ENCODE measurements at places on chromosomes 1 and 21.

DNA sequence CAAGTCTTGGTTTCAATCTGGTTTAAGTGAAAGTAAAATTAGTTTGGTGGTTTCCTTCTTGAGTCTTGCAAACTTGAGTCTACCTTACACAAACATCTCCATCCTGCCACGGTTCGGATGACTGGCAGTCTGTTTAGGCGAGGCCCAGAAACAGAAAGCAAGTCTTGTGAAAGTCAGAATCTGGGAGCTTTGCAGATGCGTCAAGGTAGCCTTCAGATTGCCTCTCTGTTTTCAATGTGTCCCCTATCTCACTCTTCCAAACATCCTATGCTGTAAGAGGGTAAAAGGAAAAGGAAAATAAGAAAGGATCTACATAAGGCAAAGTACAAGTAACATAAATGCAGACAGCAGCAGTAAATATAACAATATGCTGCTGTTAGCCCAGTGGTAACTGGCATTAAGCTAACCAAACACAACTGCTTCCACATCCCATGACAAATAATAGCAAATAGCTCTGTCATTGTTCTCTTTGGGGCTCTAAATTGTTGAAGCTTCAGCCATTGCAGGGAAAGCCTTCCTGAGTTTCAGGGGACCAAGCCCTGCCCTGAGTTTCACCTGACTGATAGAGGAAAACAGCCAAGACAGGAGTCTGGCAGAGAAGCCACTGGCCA is 26.2 kb upstream of the C1orf105 start:
- no peak for DNase-seq

GRCh38 chr1:202836623-202837403 is 26.1 kb downstream of the PCAT6 start:
- DNase-seq, result no peak

DNA sequence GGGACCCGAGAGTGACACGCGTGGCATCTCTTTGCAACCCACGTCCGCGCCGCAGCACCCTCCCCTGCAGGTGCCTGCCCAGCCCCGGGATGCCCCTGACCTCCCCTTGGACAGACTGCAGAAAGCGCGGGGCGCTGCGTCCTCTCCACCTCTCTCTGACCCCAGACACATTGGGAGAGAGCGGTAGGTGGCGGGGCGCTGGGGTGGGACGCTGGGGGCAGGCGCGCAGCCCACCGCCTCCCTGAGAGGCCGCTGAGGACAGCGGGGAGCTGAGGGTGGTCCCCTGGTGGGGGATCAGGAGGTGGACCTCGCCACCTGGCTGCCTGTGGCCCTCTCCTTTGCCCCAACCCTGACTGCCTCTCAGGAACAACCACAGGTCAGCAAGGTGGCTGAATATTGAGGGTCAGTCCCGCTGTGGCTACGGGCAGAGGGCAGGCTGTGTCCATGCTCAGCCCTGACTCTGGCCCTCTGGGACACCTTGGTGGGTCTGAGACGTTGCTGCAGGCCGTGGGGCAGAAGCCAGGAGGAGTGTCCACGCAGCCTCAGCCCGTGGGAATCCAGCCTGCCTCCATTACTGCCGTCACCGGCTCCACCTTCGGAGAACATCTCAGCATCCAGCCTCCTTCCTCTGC is 761 bp upstream of the UBE2J2 start:
- DNase-seq, result no peak

DNA sequence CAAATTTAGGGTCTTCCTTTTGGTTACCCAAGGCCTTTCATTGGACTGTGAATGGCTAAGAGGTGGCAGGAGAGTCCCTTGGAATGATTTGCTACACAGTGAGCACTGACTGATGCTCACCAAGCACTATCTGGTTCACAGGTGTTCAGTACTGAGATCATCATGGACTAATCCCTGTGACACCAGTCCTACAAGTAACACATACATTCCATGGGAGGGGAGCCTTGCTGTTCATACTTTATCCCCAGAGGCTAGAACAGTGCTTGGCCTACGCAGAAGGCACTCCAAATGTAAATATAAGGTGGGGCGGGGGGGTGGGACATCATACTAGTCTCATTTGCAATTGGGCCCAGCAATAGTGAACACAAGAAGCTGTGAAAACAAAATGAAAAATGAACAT is 20.5 kb upstream of the TMEM200B start:
- DNase-seq, result no peak

- no peak for DNase-seq
Measured at GRCh38 chr1:169259816-169260215, 107.8 kb downstream of the NME7 start.

- DNase-seq, result no peak
Measured at GRCh38 chr1:42524330-42524729, 61.2 kb downstream of the CCDC30 start.

- no peak for DNase-seq
Measured at GRCh38 chr1:203271962-203272632, 33.2 kb upstream of the BTG2 start.

DNA sequence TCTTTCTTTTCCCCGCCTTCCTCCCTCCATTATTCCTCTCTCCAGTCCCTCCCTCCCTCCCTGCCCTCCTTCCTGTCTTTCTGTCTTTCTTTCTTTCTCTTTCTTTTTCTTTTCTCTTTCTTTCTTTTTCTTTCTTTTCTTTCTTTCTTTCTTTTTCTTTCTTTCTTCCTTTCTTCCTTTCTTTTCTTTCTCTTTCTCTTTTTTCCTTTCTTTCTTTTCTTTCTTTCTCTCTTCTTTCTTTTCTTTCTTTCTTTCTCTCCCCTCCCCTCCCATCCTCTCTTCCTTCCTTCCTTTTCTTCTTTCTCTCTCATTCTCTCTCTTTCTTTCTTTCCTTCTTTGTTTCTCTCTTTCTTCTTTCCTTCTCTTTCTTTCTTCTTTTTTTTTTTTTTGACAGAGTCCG is 402.2 kb upstream of the PLXNA2 start:
- DNase-seq, result no peak

DNA sequence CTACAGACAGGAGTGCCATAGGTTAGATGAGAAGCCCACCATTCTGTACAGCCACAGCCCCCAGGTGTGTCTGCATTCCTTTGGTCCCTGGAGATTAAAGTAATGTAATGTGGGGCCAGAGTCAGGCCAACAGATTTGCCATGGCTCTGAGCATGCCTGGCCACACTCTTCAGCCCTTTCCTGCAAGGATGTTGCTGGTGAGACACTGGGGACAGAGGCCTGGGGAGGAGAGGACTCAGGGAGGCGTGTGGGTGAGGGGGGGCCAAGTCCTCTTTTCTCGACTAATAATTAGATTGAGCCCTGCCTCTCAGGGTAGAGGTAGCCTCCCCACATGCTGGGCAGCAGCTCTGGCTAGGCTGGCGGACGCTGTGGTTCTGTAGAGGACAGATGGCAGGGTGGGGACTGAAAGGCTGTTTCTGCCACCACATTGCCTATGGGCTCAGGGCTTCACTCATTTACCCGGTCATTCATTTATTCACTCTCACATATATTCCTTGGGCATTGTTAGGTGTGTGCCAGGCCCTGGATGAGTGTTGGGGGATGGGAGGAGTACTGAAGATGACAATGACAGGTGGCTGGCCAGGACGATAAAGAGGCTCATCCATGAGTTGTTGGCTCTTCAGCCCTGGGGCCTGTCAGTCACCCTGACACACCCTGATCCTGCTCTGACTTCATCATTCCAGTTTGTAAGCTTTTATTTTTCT is 7.1 kb upstream of the PRCC start:
- DNase-seq, result no peak

- no peak for DNase-seq
Measured at GRCh38 chr1:224095867-224096266, 18.0 kb upstream of the FBXO28 start.

DNA sequence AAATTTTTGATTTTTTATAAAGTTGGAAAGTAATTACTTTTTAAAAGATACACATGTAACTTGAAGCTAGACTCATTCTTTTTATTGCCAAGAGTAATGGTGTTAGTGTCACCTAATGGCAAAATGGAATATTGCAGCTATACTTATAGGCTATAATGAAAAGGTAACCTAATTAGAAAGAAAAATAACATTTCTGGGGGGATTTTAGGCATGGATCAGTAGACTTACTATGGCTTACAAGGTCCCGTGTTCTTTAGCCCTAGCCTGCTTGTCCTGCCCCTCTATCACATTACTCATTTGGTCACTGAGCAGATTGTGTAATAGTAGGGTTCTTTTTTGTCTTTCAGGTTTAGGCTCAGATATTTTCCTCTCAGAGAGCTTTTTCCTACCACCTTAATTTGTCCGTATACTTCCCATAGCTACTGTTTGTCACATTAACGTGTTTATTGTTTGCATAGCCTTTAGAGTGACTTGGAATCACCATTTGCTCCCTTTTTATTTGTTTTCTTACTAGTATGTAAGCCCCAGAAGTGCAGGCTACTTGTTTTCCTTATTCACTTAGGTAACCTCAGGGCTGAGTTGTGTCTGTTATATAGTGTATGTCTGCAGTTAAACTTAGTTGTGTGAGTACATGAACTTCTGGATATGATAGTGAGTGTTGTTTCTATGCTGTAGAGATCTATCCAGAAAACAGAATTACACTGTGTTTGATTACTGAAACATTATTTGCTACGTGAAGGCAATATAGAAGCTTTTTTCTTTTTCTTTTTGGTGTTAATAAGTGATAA is 58.7 kb downstream of the RABGAP1L start:
- no peak for DNase-seq
